ENCODE measurements at places on chromosomes 7 and 10.

DNA sequence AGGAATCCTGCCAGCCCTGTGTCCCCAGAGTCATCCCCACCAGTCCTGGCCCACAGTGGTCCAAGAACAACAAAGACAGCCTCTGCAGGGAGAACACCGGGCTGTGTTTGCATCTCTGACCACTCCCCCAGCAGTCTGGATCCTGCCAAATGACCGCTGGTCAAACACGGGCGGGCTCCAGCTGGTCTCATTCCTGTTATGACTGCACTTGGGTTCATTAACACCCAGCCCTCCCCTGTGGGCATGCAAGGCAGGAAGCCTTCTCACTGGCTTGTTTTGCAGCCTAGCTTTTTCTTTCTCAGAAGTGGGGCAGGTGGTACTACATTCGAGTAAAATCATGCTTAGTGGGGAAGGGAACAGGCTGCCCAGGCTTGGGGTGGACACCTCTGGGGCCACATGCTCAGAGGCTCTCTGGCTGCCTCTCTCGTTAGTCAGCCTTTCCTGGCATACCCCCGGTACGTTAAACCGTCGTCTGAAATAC lies 190.0 kb downstream of the PLXNA4 start:
- no peak for DNase-seq

DNA sequence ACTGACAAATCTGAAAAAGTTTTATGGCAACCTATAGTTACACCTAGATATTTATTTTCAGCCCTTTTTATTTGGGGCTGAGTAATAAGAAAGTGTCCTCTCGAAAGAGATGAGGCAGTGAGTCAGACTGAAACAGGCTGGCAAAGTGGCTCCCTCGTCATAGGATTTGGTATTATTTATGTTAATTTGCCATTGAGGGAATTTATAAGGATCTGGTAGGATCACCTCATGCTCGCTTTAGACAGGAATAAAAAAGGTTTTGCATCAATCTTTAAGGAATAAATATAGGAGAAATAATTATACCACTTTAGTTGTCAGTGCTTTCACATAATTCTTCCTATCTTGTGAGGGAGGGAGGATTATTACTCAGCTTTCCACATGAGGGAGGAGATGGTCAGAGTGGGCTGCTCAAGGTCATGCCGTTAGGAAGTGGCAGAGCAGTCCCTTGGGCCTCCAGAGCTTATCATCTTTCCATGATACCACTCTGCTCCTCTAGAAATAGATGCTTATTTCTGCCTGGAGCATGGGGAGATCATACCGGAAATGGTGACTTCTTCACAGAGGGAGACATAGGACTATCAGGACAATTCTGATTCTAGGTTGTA lies 356.8 kb downstream of the GPR158 start:
- DNase-seq, result no peak

GRCh38 chr10:121891103-121891502 lies 36.7 kb downstream of the ATE1 start:
- peak; percentile 96 for DNase-seq

DNA sequence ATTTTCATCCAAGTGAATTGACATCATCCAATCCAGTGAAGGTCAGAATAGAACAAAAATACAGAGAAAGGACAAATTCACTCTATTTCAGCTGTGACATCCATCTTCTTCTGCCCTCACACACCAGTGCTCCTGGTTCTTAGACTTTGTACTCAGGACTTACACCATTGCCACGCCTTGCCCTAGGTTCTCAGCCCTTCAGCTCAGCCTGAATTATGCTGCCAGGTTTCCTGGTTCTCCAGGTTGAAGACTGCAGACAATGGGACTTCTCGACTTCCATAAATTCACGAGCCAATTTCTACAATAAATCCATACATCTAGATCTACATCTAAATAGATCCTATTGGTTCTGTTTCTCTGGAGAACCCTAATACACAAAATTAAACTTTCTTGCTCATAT lies 181.2 kb upstream of the KCND2 start:
- no peak for DNase-seq

DNA sequence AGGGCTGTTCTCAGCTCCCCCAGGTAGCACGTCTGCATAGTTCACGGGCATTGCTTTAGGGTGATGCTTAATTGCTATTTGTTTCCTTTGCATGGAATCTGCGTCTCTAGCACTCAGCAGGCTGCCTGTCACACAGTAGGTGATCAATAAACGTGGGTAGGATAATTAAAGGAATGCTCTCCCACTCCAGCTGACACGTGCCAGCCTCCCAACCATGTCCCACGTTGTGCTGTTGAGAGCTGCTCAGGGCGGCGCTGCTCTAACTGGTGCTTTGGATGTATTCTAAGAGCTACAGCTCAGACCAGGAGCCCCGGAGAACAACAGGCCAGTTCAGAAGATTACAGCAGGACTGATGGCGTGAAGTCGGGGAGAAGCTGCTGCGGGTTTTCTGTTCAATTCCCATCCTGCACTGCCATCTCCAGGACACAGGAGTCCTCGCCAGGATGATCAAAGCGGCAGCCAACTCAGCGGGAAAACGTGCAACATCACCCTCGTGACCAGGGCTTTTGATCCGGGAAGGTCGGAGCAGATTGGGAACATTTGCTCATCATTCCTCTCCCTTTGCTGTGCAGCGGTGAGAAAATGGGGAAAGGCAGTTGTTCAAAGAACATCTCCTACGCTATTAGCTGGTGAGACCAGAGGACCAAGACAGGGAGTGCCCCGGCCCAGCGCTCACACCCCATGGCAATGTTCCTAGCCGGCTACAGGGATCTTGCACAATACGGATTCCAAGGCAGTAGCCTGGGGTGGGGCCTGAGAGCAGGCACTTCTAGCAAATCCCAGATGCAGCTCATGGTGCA lies 50.5 kb upstream of the FOXK1 start:
- peak; percentile 90 for DNase-seq
